ENCODE measurements at places on chromosomes 2 and 18.

GRCh38 chr2:159077869-159078268 lies 109.4 kb downstream of the TANC1 start:
- no peak for DNase-seq

- DNase-seq: no peak
These were observed 198.7 kb downstream of the MEIS1 start for GRCh38 chr2:66633631-66634030.

- DNase-seq: no peak
These were observed 4.9 kb downstream of the KDM3A start for GRCh38 chr2:86446060-86446459.

GRCh38 chr18:74951165-74951760 lies 257.7 kb downstream of the PTGR3 start:
- DNase-seq: no peak

DNA sequence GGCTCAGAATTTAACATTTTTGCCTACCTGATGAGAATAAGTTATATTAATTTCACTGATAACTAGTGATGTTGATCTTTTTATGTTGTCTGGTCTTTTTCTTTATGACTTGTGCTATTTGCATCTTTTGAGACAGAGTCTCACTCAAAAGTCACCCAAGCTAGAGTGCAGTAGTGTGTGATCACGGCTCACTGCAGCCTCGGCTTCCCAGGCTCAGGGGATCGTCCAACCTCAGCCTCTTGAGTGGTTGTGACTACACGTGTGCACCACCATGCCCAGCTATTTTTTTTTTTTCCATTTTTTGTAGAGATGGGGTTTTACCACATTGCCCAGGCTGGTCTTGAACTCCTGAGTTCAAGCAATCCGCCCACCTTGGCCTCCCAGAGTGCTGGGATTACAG lies 7.5 kb downstream of the SMCHD1 start:
- no peak for DNase-seq

DNA sequence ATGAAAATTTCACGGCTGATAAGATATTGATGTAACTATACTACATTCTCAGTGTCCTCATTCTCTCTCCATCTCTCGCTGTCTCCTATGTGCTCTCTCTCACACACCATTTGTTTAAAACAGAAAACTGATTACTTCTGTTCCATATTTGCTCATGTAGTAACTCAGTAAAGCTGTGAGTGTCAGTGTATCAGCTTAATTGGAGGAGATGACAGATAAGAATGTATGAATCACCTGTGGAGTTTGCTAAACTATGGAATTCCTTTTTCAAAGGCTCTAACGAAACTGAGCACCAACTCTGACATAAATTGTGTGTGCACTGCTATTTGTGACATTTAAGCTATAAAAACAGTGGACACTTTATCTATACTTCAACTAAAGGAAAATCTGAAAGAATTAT lies 1080.0 kb downstream of the DSC3 start:
- DNase-seq: no peak

DNA sequence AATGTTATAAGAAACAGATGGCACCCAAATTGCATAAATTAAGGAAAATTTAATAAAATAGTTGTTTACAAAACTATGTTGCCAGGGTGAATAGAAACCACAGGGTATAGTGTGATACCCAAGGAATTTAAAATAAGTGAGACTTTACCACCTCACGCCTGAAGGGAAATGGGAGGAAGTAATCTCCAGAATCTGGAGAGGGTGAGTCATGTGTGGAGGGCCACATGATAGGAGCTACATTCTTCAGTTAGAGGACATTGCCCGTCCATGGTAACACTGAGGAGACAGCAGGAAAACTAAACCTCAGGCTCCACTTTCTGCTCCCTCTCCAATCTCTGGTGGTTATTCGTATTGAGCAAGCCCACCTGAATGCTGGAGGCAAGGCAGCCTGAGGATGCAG lies 97.2 kb upstream of the NXPH2 start:
- no peak for DNase-seq

Measured in G401 (cell line).